Caco-2 (cell line): ENCODE measurements at places on chromosomes 2 and 18. TPM values are rescaled to one million over a fixed set of nuclear protein-coding genes. Genes with fewer than 3 reads are reported as not detected.
A peak's percentile ranks its signal among the peaks of the same experiment; 100 is the strongest.

PIK3C3 gene
- 19.7 and 25.7 TPM in 2 replicates for total RNA-seq

DNAJC5G gene
- 0.25 and 0.51 TPM in 2 replicates for total RNA-seq

HOXD4 gene
- total RNA-seq, result 1.00 and 1.2 TPM in 2 replicates

PDCD1 gene
- not detected in 2 replicates for total RNA-seq

CDH7 gene
- 0.16 and 0.23 TPM in 2 replicates for total RNA-seq

- DNase-seq, result no peak
Measured at GRCh38 chr2:80053522-80054345, 250.8 kb downstream of the LRRTM1 start.

DNA sequence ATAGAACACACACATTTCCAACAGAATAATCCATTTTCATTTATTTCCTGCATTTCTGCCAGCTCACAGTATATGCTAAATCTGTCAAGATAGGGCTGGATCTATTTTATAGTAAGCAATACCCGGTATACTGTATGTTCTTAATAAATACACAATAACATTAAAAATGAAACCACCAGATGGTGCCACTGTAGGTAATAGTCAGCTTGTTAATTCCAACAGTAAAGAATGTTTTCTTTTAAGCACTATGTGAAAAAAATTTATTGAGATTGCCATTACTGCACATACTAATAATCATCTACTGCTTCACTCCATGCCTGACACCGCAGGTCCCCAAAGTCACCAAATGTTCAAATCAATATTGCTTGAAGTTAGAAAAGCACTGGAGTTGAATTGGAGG is 131.5 kb upstream of the PGAP1 start:
- DNase-seq, result no peak

GRCh38 chr18:46629361-46629760 is 27.7 kb downstream of the LOXHD1 start:
- DNase-seq, result no peak

GRCh38 chr2:133711201-133711600 is 142.9 kb upstream of the NCKAP5 start:
- no peak for DNase-seq

DNA sequence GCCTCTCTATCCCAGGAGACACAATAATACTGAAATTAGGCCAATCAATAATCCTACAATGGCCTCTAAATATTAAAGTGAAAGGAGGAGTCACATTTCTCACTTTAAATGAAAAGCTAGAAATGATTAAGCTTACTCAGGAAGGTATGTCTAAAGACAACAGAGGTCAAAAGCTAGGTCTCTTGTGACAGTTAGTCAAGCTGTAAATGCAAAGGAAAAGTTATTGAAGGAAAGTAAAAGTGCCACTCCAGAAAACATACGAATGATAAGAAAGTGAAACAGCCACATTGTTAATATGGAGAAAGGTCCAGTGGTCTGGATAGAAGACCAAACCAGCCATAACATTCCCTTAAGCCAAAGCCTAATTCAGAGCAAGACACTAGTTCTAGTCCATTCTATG is 9.5 kb downstream of the SESTD1 start:
- DNase-seq, result no peak

GRCh38 chr2:234828382-234829073 is 123.3 kb upstream of the SH3BP4 start:
- peak; percentile 38 for DNase-seq
